ENCODE measurements at places on chromosomes 6 and 20.

- peak; percentile 58 for DNase-seq
These were observed 41.2 kb upstream of the JAG1 start for GRCh38 chr20:10715035-10715434.

- no peak for DNase-seq
These were observed 159.8 kb upstream of the ECI2 start for GRCh38 chr6:4295058-4295782.

DNA sequence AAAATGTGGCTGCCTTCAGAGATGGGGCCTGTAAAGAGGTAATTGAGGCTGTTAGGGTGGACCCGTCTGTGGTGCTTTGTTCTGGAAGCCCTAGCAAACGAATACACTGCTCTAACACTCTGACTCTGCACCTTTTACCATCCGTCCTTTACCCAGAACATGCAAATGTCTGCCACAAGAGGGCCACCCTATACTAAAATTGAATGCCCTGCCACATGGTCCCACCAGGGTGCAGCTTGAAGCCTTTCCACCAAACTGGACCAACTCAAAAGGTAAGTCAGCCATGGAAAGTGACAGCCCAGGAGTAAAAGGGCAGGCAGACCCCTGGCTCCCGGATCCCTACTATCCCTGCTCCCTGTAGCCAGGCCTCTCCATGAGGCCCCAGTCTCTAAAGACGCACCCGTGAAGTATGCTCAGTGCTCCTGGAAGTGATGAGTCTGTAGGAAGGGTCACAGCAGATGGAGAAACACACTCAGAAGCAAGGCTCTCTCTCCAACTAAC, 5.8 kb upstream of the BFSP1 start:
- peak; percentile 59 for DNase-seq

DNA sequence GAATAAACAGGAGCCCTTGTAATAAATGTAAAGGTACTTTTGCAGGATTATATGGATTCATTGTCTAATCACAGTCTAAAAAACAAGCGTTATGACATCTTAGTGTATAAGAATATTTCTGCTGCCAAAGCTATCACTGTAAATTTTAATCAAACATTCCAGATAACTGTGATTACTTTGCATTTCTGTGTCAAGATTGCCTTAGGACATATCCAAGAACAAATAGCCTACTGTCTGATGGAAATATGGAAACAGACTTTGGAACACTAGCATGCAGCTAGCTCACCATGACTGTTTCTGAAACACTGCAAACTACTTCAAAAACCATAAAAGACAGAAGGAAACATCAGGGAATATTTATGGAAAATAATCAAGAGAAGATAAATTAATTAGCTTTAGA, 248.7 kb upstream of the ASCC3 start:
- DNase-seq, result no peak

GRCh38 chr6:145758113-145758512, 22.8 kb upstream of the EPM2A start:
- no peak for DNase-seq

- no peak for DNase-seq
These were observed 4.2 kb downstream of the TM9SF4 start for GRCh38 chr20:32113591-32114260.

DNA sequence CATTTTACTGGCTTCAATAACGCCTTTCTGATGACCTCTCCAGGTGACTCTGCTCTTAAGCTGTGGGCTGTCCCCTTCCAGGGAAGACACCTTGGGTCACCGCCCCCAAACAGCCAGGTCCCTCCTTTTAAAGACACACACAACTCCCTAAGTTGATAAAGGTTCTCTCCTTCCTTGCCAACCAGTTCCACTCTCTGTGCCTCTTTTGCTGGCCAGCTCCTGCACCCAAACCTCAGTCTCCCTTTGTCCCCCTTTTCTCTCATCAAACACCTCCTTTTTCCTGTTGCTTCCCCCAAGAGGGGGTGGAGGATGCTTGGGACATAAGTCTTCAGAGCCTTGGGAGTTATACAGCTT, 1.0 kb downstream of the NCOA6 start:
- DNase-seq, result no peak

- no peak for DNase-seq
These were observed 21.9 kb downstream of the SAMD5 start for GRCh38 chr6:147530132-147531060.

- DNase-seq, result no peak
These were observed 296.8 kb downstream of the UTRN start for GRCh38 chr6:144581812-144582537.

DNA sequence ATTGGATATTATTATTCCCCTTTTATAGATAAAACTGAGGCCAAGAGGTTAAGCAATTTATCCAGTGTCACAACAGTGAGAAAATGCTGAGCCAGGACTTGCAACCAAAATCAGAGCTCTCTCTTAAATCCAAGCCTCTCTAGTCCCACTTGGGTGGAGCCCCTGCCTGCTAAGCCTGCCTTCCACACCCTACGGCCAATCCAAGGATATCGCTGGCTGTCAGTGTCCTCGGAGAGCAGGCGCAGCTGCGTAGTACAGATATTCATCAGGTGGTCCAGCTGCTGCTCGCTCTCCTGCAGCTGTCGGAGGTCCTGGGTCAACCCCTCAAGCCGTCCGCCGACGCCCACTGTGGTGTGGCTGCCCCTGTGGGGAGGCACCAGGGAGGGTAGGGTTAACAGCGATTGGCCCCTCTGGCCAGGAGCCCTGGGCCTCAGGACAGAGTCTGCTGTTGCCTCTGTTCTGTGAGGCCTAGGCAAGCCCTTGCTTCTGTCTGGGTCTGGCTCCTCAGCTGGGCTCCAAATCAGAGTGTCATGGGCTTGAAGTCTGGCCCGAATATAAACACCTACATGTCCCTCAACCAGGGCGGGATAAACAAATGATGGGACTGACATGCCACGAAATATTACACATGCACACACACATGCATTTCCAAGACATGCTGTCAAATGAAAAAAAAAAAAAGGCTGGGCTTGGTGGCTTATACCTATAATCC, 3.9 kb upstream of the NECAB3 start:
- no peak for DNase-seq
